ENCODE measurements at places on chromosomes 13 and 19.

GRCh38 chr19:44692379-44692721 lies 6.6 kb upstream of the CEACAM16 start:
- DNase-seq, result no peak

- DNase-seq, result no peak
Observed at GRCh38 chr19:11649941-11650340, 52.7 kb downstream of the ZNF627 start.

DNA sequence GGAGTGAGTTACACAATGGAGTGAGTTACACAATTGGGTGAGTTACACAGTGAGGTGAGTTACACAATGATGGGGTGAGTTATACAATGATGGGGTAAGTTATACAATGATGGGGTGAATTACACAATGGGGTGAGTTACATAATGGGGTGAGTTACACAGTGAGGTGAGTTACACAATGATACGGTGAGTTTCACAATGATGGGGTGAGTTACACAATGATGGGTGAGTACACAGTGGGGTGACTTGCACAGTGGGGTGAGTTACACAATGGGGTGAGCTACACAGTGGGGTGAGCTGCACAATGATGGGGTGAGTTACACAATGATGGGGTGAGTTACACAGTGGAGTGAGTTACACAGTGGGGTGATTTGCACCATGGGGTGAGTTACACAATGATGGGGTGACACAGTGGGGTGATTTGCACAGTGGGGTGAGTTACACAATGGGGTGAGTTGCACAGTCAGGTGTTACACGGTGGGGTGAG lies 52.5 kb upstream of the GAS6 start:
- no peak for DNase-seq

DNA sequence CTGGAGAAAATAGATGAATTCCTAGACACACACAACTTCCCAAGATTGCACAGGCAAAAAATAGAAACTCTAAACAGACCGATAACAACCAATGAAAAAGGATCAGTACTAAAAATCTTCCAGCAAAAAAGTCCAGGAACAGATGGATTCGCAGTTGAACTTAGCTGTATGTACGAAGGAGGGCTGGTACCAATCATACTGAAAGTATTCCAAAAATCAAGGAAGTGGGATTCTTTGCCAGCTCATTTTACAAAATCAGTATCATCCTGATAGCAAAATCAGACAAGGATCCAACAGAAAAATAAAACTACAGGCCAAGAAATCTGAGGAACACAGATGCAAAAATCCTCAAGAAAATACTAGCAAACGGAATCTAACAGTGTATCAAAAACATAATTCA lies 6.5 kb upstream of the LILRB2 start:
- DNase-seq, result no peak

GRCh38 chr13:36101157-36101556 lies 30.0 kb downstream of the DCLK1 start:
- DNase-seq, result peak; percentile 79

GRCh38 chr19:44807652-44808462 lies 1.0 kb upstream of the BCAM start:
- DNase-seq, result no peak

GRCh38 chr13:28659621-28659970 lies 666 bp downstream of the POMP start:
- no peak for DNase-seq

DNA sequence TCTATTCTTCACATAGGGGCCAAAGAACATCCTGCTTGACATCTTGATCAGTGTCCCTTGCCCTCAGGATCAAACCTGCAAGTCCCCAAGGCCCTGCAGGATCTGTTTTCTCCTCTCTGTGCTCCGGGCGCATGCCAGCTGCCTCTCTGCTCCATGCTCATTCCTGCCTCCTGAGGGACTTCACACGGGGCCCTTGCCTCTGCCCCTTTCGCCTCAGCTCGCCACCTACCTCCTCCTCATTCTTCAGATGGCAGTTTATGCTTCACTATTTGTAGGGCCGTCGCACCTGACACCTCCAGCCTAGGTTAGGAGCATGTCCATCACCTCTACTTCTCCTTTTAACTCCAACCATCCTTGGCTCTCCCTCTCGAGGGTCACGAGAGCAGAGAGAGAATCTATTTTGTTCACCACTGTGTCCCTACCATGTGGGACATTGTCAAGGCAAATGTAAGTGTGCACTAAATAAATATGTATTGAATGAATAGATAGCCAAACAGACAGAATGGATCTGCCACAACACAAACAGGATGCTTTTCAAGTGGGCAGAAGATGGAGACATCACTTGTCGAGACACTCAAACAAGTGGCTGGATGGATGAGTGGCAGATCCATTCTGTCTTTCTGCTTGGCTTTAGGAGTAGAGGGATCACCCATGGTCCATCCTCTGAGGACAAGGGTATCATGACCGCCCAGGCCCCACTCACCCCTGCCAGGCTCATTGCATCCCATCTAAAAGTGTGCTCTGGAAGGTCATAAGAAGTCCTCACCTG lies 29.6 kb downstream of the ACTN4 start:
- no peak for DNase-seq

Measured in NCI-H2081 treated with DMSO at 0.1 percent for 48 hours (cell line).